Activated T-helper 1 cell treated with anti-CD3 and anti-CD28 coated beads, Interleukin-12 subunit alpha, Interleukin-12 subunit beta, Interleukin-2, Interleukin-4 antibody, amounts not matched to agents 30 ng/mL and 10 ng/mL and 1 ng/mL, durations not matched to agents 14 hours and 24 hours and 36 hours (primary cell): ENCODE measurements at places on chromosomes 6 and 20.

DNA sequence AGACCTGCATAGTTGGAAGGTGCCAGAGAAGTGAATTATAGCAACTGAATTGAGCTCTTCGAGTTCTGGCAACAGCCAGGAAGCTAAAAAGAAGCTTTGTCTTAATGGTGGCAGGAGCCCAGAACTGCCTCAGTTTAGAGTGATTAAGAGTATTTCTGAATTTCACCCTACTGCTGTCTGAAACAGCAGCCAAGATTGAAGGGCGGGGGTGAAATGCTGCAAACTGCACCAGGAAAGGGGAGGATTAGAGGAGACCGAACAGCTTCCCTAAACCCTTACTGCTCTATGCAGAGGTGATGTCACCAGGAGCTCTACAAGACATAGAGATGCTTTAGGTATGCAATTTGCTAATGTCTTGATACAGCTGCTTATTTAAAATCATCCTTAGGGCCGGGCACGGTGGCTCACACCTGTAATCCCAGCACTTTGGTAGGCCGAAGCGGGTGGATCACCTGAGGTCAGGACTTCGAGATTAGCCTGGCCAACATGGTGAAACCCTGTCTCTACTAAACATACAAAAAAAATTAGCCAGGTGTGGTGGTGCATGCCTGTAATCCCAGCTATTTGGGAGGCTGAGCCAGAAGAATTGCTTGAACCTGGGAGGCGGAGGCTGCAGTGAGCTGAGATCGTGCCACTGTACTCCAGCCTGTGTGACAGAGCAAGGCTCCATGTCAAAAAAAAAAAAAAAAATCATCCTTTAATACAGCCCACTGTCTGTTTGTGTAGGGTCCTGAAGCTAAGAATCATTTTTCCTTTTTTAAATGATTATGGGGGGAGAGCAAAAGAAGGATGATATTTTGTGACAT lies 91.7 kb upstream of the IYD start:
- DNase-seq = no peak

DNA sequence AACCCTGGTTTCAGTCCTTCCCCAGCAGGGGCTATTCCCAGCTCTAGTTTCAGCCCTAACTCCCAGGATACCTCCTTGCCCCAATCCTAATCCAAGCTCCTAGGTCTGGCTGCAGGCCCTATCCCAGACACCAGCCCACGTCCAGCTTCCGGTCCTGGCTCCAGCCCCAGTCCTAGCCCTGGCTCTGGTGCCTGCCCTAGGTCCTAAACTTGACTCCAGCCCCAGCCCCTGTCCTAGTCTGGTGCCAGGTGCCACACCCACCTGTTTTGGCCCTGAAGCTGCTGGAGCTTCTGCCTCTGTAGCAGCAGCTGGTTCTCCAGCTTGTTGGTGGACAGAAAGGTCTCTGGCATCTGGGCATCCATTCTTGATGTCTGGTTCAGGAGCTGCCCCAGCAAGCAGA lies 28.1 kb downstream of the ANGPT4 start:
- no peak for DNase-seq

GRCh38 chr6:144749263-144749662 lies 464.1 kb downstream of the UTRN start:
- no peak for DNase-seq

DNA sequence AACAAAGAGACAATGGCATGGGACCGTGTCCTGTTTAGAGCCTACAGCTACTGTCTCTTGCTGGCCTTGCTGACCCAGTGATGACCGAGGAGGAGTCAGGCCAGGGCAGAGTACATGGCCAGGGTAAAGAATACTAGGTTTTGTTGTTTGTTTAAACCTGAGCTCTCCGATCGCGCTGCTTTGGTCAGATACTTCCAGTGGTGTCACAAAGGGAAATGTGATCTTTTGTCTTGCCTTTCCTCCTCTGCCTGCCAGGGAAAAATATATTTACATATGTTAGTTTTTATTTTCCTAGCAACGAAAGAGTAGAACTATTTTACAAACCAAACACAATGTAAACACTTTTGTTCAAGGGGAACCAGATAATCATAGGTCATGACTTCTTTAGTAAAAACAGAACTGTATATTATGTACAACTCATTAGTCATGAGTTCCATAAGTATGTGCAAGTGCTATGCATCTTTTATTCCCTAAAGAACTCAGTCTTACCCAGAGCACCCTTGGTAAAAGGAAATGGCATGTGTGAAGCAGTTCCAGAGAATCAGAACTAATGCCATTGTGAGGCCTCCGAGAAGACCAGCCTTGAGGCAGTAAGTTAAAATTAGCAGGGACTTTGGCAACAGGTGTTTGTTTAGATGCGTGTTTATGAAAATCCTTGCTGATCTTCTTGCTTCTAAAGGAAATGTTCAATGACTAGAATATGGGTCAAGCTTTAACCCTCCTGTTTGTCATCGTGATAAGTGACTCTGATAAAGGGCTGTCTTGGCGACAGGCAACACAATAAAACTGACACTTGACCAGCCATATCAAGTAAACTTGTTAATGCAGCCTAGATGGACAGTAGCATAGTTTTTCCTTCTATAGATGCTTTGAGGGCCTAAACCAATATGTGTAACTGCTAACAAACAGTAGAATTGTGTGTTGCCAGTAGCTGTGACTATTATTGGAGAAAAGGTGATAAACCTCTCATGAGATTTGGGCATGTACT lies 204.6 kb downstream of the NKAIN2 start:
- DNase-seq = no peak

DNA sequence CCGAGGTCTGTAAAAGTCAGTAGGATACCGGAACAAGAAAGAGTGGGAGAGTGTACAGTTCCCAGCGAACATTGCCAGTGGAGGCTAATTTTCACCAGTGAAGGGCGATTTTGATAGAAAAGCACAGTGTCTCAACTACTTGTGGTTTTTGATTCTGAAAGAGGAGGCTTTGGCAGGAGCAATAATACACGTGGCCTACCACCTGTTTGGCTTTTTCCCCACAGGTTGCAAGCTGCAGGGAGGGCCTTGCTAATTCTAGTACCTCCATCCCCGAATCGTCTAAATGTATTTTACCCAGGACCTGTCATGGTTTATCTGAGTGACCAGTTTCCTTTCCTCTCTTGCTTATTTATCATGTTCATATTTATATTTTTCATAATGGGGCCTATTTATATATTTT lies 3.3 kb upstream of the EFCAB8 start:
- no peak for DNase-seq

DNA sequence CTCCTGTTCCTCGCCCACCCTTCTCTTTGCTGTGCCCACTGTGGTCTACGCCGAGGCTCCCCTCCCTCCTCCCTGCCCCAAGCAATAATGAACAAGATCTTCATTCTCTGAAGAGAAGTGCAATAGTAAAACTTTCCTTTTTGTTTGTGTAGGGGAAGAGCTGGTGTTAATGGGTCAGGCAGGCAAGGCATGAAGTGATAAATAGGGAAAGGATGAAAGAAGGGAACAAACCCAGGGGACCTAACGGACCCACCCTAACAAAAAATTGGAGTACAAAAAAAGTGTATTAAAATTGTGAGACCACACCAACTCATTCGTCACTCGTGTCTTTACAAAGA lies 66.9 kb downstream of the ZBTB2 start:
- DNase-seq = no peak

- DNase-seq = no peak
These were observed 120.4 kb downstream of the OGFRL1 start for GRCh38 chr6:71408787-71409723.

DNA sequence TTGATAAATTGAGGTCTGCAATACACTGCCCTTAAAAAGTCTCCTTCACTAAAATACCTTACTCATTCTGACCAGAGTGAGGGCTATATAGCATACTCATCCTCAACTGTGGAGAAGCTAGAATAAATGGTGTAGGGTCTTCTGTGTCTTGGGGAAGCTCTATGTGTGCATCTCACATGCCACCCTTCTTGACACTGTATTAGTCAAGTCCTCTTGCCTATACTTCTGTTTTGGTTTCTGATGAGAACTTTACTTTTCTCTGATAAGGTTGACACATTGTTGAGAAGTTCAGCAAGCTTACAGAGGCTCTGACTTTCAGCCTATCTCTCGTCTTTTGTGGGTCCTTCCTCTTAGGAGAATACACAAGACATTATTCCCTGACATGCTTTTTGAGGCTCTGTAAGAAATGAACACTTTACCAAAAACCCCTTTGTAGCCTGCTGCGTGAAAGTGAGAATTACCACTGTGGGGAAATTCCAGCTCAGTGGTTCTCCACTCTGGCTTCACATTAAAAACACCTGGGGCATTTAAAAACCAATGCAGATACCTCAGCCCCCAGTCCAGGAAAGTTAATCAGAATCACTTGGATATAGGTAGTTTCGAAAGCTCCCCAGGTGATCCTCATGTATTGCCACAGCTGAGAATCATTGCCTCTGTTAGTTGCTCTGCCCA lies 372.1 kb upstream of the HS3ST5 start:
- no peak for DNase-seq

GRCh38 chr6:109052018-109052651 lies 42.5 kb downstream of the SESN1 start:
- no peak for DNase-seq

DNA sequence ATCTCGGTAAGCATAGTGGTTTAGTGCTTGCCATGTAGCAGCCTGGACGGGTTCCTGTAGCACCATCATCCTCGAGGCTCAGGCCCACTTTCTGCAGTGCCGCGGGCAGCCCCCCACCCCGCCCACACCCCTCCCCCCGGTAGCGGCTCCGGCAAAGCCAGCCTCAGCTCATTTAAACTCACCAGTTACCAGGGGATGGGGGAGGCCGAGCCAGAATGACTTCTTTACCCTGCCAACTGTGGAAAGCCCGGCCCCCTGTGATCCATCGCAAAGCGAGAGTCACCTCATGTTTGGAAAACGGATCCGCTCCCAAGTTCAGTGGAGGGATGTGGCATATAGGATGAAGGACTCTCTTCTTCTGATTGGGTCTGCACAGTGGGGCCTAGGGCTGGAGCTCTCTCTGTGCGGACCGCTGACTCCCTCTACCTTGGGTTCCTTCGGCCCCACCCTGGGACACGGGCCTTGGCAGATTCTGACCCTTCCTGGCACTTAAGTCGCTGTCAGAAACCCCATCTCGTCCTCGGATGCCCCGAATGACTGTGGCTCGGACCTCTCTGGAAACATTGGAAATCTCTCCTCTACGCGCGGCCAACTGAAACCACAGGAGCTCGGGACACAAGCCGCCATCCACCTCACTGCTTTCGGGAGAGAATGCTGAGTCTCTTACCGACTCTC lies 337.8 kb upstream of the DEFB115 start:
- DNase-seq = no peak

- DNase-seq = no peak
These were observed 1.4 kb downstream of the NNAT start for GRCh38 chr20:37522260-37523011.

GRCh38 chr6:43359381-43359780 lies 10.1 kb downstream of the ZNF318 start:
- DNase-seq = no peak

GRCh38 chr6:116387374-116387773 lies 16.6 kb downstream of the DSE start:
- no peak for DNase-seq

DNA sequence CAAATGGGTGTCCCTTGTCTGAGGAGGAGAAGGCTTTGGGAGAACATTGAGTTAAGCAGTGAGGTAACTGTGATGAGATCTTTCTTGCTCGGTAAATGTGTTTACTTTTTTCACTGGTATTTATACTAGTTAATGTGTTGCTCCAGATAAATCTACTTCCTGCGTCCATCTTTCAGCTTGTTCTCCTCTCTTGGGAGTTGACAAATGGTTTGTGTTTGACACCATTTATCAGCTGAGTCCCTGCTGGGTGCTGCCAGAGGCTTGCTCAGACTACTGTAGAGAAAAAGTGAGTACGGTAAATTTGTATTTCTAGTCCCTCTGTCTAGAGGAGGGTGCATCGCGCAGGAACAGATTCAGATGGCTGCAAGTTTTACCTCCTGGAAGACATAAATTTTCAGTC lies 8.3 kb upstream of the PRDM1 start:
- no peak for DNase-seq

GRCh38 chr6:169344750-169345065 lies 91.1 kb upstream of the THBS2 start:
- no peak for DNase-seq

DNA sequence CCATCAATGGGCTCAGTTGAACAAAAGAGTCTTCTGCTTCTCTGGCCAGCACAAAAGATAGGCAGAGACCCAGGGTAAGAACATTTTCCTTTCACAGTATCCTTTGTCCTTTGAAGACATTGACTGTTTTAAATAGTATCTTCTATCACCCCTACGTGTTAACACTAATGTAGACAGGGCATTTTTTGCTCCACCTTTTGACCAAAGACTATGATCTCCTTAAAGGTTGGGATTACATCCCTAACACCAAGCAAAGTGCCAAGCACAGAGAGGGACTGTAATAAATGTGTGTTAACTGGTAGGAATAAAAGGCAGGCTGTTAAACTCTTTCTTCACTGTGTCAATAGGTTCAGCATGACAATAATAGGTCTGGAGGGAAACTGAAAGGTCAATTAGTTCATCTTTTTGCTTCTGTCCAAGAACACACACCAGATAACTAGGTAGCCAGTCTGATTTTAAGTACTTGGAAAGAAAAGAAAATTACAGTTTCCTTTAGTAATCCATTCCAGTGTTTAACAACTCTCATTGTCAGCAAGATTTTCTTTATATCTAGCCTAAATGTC lies 63.6 kb upstream of the NOX3 start:
- no peak for DNase-seq

DNA sequence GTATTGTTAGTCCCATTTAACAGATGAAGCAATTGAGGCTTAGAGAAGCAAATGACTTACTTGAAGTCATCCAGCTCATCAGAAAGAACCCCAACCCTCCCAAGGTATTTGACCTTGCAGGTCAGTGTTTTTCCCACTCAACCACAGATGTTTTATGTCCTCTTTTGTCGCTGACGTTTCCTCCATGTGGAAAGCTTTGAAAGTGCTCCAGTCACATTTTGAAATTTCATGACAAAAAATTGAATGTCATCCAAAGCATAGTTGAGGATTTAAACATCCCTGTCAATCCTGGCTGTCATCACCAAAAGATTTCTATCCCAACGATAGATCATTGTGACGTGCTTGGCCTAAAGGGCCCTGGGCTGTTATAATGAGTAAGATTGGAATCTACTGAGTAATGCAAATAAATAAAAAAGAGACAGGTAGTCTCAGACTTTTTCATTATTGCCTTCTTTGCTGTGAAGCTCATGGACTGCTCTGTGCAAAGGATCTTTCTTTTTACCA lies 102.7 kb downstream of the TSHZ2 start:
- DNase-seq = no peak

- no peak for DNase-seq
These were observed 159.7 kb upstream of the RPS6KA2 start for GRCh38 chr6:166786704-166787293.

DNA sequence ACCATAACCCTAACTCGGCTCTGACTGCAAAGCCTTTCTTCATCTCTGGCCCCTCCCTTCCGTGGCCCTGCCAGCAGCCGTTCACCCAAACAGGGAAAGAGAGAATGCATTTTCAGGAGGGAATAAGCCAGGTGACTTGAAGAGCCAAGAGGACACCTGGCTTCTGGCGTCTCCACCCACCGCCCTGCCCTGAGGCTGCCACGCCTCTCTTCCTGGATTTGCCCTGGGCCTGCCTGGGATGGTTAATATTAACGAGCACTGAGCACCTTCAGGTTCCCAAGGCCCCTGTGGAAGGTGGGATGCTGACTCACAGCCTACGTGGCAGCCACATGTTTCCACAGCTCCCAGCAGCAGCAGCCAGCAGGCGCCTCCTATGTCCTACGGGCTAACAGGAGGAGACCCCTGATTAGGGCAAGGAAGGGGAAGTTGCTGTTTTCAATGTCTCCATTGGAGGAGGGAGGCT lies 138.0 kb upstream of the RREB1 start:
- no peak for DNase-seq

- DNase-seq = no peak
These were observed 129.3 kb upstream of the TOP1 start for GRCh38 chr20:40899344-40899743.

- no peak for DNase-seq
These were observed 130.2 kb upstream of the AKIRIN2 start for GRCh38 chr6:87832025-87832825.
